ENCODE measurements at places on chromosomes 5 and 9.

DNA sequence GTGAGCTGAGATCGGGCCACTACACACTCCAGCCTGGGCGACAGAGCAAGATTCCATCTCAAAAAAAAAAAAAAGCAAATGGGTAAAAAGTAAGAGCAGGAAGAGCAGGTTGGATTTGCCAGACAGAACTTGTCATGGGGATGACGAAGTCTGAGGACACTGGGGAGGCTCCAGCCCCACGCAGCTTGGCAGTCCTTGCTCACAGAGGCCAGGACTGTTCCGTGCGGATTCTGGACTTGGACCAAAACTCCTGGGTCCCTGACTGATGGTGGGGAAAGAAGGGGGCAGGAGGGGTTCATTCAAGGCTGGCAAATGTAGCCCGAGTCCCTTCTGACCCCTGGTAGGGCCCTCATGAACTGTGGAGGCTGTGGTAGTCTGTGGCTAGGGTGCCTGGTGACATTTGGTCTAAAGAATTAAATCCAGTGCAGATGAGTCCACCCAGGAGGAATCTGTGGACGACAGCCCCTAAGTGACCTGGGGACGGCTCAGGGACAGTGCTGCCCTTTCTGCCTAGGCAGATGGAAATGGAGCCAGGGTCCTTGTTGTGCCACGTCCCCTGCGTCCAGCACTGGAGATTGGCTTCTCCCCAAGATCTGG, 3.1 kb downstream of the FGD3 start:
- no peak for DNase-seq

DNA sequence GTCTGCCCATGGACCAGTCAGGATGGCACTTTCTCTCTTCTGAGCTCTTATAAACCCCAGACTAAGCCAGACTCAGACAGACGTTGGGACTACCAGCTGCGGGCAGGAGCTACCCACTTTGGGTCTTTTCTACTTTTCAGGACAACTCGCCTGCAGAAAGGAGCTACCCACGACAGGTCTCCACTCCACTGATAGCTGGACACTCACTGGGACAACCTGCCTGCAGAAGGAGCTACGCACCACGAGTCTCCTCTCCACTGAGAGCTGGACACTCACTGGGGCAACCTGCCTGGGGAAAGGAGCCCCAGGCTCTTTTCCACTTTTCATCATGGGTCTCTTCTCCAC, 1440.2 kb upstream of the ACO1 start:
- DNase-seq, result no peak

DNA sequence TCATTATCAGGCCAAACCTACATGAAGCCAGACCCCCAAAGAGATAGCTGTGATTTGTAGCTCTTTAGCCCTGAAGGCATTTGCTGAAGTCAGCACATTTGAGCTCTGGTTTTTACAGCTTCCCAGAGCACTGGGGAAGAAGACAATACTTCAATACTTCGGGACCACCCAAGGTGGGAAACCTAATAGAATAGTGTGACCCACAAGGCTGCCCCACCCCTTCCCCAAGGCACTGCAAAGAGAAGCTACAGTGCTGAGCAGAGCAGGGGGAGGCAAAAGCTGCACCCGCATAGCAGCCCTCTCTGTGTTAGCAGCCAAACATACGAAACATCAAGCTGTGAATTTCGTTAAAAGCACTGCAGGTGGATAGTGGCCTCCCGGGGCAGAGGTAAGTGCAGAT, 87.3 kb downstream of the HSD17B3 start:
- DNase-seq, result no peak

DNA sequence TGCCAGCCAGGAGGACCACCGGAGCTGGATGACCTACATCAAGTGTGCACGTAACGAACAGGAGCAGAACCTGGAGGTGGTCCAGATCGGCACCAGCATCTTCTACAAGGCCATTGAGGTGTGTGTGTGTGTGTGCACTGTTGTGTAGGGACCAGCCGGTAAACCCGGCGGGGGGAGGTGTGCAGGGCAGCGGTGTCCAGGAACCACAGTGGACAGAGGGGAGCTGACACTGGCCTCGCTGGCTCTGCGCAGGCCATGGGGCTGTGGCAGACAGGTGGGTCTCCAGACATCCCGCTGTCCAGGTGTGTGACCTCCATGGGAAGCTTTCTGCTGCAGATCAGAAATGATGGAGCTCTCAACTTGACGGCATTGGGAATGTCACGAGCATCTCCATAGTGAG, 3.8 kb downstream of the PRDM12 start:
- no peak for DNase-seq

GRCh38 chr9:13427587-13427986, 148.1 kb upstream of the MPDZ start:
- DNase-seq, result no peak

GRCh38 chr5:52562473-52562872, 225.2 kb upstream of the ITGA1 start:
- DNase-seq, result no peak

GRCh38 chr9:20319641-20320337, 302.5 kb downstream of the MLLT3 start:
- DNase-seq, result no peak

- DNase-seq, result no peak
Measured at GRCh38 chr9:37575511-37575914, 667 bp downstream of the FBXO10 start.

- DNase-seq, result no peak
Measured at GRCh38 chr5:132076983-132077382, 3.4 kb downstream of the CSF2 start.
